CD4-positive, alpha-beta T cell treated with Interleukin-6 at 100 ng/mL for 8 hours (primary cell): ENCODE measurements at places on chromosomes 5 and 9.

- no peak for DNase-seq
Measured at GRCh38 chr9:8816361-8816760, 1016.8 kb upstream of the DMAC1 start.

GRCh38 chr5:71483355-71483754, 27.9 kb downstream of the BDP1 start:
- DNase-seq, result no peak

GRCh38 chr9:126587187-126588185, 26.2 kb upstream of the LMX1B start:
- DNase-seq, result no peak

- DNase-seq, result no peak
Measured at GRCh38 chr5:180553530-180553929, 37.8 kb downstream of the SCGB3A1 start.

DNA sequence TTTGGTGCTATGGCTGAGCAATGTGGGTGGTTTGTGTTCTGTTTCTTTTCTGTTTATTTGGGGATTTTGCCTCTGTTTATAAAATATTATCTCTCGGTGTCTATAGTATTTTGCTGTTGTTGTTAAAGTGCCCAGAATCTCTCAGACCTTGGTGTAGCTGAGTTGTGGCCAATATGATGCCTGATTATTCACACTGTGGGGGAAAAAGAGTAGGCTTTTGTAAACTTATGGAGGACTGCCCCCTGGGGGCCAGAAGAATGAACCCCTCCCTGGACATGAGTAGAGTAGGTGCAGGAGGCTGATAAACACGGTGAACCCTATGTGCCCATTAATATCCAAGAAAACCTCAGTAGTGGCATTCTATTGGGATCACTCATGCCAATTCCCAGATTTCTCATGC, 49.0 kb upstream of the DPYSL3 start:
- no peak for DNase-seq

- DNase-seq, result no peak
Measured at GRCh38 chr5:158619083-158619788, 480.5 kb downstream of the EBF1 start.

GRCh38 chr5:5116956-5117355, 23.2 kb upstream of the ADAMTS16 start:
- DNase-seq, result no peak

- DNase-seq, result no peak
Measured at GRCh38 chr9:35646153-35646532, 4.6 kb downstream of the SIT1 start.

- DNase-seq, result no peak
Measured at GRCh38 chr5:14313986-14314690, 171.0 kb downstream of the TRIO start.

DNA sequence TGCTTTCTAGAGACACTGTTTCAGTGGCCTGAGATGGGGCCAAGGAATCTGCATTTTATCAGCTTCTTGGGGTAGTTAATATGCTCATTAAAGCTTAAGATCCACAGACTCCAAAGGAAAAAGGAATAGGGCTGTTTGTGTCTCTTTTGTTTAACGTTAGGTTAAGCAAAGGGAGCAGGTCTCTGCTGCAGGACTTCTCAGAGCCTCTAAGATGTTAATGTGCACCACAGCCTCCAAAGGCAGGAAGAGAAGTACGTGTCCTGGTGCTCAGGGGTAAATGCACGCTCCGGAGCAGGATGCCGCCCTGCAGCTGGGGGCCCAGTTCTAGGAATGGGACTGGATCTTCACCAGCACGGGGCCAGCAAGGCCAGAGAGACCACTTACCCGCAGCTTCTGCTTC, 19.6 kb downstream of the SPARC start:
- no peak for DNase-seq

DNA sequence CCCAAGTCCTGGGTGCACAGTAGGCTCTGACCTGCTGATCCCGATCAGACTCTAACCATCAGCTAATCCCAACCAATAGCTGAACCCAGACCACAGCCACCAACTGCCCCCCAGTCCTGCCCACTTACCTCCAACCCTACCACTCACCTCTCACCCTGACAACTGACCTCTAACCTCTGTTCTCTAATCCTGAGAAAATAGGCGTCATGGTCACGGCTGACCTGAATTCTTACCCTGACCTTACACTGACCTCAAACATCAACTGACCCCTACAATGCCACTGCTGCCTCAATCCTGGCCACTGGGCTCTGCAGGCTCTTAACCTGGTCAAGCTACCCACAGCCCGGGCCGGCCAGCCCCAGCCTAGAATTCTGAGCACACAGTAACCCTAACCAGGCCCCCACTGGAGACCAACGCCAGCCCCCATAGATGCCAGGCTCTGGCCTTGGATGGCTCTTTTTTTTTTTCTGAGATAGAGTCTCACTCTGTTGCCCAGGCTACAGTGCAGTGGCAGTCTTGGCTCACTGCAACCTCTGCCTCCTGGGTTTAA, 63.8 kb upstream of the ASS1 start:
- no peak for DNase-seq

DNA sequence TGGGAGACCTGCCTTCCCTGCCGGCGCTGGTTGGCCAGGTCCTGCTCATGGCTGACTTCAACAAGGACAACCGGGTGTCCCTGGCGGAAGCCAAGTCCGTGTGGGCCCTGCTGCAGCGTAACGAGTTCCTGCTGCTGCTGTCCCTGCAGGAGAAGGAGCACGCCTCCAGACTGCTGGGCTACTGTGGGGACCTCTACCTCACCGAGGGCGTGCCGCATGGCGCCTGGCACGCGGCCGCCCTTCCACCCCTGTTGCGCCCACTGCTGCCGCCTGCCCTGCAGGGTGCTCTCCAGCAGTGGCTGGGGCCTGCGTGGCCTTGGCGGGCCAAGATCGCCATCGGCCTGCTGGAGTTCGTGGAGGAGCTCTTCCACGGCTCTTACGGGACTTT, 10.6 kb downstream of the DIPK1B start:
- DNase-seq, result no peak

DNA sequence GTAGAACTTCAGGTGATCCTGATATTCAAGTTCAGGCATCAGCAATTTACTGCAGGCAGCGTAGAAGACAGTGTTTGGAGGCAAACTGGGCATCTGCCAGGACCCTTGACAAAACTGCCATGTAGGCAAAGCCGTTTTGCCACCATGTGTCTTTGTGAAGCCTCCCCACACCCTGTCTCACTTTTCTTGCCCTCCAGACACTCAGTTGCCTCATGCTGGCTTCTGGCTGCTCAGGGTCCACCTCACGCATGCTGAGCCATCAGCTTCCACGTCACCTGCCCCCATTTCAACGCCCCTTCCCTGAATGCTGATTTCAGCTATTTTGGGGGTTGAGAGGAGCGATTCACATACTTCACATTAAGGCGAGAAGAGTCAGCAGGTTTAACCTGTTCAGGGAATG, 165.2 kb upstream of the KLF9 start:
- no peak for DNase-seq

DNA sequence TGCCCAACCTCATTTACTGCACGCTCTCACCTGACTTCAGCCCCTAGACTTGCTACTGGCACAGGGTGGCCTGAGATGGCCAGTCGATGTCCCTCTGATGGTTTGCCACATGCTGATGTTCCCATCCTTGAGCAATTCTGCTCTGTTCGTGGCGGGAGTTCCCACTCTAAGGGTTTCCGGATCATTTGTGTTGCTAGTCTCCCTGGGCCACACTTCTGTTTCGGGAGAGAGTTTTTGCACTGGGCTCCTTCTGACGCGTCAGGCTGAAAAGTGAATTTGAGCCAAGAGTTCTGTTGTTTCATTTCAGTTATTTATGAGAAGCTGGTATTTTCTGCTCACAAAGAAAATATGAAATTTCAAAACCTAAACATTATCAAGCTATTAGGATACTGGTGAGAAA, 597.7 kb downstream of the BNC2 start:
- no peak for DNase-seq
